ENCODE measurements at places on chromosomes 11 and 22.

GRCh38 chr22:19336133-19337075 lies 44.9 kb upstream of the CLTCL1 start:
- DNase-seq: no peak

GRCh38 chr11:41612415-41612814 lies 153.0 kb upstream of the LRRC4C start:
- DNase-seq: no peak

DNA sequence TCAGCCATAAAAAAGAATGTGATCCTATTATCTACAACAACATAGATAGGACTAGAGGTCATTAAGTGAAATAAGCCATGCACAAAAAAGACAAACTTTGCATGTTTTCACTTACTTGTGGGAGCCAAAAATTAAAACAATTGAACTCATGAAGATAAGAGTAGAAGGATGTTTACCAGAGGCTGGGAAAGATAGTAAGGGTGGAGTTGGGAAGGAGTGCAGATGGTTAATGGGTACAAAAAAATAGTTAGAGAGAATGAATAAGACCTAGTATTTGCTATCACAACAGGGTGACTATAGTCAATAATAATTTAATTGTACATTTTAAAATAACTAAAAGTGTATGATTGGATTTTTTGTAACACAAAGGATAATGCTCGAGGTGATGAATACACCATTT lies 27.2 kb upstream of the IL10RA start:
- DNase-seq: no peak

DNA sequence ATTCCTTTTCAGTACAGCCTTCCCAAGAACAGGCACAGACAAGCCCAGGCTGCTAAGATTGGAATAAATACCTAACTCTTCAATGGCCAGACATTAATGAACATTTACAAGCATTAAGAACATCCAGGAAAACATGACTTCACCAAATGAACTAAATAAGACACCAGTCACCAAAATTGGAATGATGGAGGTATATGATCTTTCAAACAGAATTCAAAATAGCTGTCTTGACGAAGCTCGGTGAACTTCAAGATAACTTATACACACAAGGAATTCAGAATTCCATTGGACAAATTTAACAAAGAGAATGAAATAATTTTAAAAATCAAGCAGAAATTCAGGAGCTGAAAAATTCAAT lies 16.4 kb upstream of the DDX10 start:
- DNase-seq: no peak

- DNase-seq: peak; percentile 27
These were observed 1.0 kb downstream of the TMEM151A start for GRCh38 chr11:66292543-66293332.

- DNase-seq: no peak
These were observed 24.2 kb upstream of the FLI1 start for GRCh38 chr11:128669506-128670270.

DNA sequence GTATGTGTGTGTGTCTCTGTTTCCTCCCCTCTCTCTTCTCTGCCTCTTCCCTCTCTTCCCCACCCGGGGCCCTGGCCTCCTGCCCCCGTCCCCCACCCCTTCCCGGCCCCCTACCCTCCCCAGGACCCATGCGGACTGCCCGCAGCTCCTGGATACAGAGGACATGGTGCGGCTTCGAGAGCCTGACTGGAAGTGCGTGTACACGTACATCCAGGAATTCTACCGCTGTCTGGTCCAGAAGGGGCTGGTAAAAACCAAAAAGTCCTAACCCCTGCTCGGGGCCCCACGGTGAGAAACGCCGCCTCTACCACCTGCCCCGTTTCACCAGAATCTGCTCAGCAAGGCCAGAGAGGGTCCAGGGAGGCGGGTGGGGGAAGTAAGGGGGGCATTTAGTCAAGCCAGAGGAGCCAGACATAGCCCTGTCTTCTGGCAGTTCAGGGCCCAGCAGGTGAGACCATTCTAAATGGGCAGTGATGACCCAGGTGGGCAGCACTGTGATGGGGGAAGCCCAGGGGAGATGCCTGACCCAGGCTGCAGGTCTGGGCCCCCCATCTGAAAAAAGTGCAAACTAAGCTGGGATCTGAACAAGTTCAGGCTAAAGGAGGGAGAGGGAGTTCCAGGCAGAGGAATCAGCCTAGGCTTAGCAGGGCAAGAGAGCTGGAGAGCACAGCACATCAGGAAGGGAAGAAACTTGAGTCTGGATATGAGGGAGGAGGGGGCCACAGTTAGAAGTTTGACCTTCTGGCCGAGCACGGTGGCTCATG lies 6.4 kb downstream of the SELENOM start:
- DNase-seq: peak; percentile 26

DNA sequence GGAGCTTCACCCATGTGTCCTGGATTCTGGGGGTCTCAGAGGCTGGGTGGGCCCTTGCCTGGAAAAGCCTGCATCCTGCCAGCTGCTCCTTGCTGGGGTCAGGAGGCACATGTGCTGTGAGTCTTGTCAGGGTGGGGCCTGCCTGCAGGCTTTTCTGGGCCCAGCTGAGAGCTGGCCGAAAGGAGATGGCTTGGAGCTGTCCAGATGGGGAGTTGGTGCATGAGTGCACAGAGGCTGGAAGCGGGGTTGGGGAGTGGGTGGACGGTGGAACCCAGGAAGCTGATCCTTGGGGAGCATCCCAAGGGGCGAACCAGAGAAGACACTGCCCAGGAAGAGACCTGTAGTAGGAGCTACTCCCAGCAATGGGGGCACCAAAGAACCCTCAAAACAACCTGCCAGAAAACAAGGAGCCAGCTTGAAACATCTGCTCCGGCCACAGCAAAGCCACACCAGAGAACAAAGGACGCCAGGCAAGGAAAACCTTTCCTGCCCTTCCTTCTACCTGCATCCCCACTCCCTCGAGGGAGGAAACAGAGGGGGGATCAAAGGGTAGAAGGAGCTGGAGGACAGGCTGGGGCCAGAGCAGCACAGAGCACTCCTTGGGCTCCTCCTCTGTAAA lies 8.2 kb upstream of the KCTD17 start:
- peak; percentile 19 for DNase-seq

GRCh38 chr11:10333490-10333889 lies 28.6 kb downstream of the ADM start:
- DNase-seq: no peak

- DNase-seq: peak; percentile 72
These were observed 1.5 kb downstream of the OLFML1 start for GRCh38 chr11:7486781-7487140.

DNA sequence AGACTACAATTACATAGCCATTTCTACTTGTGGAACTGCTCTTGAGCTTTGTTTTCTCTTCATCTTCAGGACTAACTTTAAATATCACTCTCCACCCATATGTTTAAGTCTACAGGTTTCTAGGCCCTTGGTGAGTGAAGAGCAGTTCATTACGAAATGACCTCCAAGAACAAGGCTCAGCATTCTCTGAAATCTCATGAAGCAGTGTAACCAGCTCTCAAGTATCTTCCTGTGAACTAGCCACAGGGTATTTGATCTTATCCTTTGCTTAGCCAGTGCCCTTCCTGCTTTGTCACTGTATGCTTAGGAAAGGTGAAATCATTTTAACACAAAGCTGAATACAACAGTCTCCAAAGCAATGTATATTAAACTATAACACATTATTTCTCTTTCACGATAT lies 20.4 kb upstream of the LYVE1 start:
- DNase-seq: no peak

- peak; percentile 60 for DNase-seq
These were observed 31.4 kb downstream of the RSPH14 start for GRCh38 chr22:23110190-23110921.

- DNase-seq: no peak
These were observed 7.8 kb downstream of the CLMP start for GRCh38 chr11:123187248-123187647.

DNA sequence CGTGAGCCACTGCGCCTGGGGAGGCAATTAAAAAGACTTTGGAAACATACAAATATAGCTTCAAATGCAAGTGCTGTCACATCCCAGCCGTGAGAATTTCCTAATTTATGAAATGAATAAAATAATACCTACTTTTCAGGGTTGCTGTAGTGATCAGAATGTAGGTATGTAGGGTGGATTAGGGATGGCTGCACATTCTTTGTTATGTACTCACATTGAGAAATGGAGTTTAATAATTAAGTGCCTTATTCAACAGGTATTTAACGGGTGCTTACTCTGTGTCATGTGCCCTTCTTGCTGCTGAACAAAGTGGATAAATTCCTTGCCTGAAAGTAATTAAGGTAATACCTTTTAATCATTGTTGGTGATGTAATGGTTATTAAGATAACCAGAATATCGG lies 37.0 kb downstream of the MMP7 start:
- no peak for DNase-seq

DNA sequence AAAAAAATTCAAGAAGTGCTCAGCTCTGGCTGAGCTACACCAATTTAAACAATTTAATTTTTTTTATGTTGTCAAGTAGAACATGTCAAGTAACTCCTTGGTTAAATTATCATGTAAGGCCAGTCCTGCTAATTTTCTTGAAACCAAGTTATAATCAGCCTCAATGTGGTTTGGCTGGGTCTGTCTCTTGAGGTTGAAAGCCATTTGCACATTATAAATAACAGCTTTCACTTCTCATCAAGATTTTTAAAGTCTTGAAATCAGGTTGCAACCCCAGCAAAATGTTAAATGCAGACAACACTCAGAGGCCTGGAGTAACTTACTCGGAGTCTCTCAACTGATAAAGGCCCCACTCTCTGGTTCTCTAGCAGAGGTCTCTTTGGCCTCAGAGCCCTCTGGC lies 324.4 kb downstream of the BRD1 start:
- DNase-seq: no peak

DNA sequence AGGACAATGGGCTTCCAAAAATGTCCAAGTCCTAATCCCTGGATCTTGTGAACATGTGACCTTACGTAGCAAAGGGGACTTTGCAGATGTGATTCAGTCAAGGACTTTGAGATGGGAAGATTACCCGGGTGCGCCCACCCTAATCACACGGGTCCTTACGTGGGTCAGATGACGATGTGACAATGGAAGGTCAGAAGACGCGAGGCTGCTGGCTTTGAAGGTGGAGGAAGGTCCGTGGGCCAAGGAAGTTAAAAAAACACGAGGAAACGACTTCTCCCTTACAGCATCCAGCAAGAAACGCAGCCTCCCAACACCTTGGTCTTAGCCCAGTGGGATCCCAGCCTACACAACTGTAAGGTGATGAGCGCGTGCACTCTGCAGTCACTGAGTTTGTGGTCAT lies 860.1 kb downstream of the TBC1D22A start:
- DNase-seq: no peak

- DNase-seq: no peak
These were observed 291.4 kb downstream of the ST3GAL4 start for GRCh38 chr11:126646701-126647557.

DNA sequence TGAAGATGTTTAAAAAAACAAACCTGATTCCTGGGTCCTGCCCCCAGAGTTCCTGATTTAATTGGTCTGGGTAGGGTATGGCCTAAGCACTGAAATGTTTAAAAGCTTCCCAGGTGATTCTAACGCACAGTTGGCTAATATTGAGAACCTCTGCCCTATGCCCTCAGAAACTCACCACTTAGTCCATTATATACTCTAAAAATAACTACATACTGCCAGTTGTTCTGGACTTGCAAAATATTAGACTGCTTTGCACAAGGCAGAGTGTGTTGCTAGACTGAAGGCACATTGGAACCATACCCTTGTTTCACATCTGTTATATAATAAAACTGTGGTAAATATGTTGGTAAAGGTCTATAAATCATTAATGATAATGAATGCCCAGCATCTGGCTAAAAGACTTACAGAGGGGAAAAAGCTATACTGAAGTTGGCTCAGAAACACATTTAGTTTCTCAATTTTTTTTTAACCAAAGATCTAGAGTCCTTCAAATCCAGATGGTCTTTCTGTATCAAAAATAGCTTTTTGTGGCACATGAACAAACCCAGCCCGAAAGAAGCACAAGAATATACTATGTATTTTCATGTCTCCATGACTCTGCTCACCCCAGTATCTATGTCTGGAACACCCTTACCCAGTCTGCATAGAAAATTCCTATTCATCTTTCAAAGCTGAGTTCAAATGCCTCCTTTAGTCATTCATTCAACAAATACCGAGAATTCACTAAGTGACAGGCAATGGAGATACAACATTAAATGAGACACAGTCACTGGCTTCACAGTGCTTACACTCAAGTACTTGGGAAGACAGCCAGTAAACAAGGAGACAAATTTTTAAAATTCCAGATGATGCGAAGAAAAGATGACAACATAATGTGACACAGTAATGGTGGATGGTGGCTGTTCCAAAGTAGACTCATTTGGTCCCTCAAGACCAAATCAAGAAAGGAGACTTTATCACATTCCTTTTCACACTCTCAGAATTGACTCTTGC lies 44.1 kb downstream of the RBFOX2 start:
- no peak for DNase-seq

- no peak for DNase-seq
These were observed 74.9 kb upstream of the CAPRIN1 start for GRCh38 chr11:33976495-33977199.

DNA sequence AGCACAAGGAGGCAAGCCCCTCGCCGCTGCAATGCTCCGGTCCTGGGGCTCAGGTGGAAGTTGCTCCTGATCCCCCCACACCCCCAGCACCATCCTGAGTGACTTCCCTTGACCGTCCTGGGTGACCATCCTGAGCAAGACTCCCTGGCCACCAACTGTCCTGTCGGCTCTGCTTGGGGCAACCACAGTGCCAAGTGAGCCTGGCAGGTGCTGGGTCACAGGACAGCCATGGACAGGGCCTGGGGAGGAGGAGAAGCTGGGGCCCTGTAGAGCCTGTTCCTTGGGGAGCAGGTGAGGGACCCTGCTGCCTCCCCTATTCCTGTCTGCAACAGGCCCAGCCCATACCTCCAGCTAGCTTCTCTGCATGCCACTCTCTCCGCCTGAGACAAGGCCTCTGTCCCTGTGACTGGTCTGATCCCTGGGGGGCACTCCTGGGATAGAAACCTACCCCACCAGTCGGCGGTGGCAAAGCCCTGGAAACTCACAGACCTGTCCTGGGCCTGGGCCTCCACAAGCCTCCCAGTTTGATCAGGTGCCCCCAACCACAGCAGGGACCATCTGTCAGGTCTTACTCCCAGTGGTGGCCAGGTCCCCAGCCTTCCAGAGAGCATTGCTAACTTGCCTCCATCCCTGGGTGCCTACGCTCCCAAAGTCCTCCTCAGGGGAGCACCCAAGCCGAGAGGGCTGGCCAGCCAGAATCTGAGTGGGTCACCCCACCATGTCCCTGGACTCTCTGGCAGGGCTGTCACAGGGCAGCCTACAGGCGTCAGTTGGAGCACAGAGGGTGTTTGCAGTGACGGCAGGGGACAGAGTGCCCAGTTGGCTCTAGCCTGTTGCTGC lies 68.7 kb upstream of the WNT7B start:
- no peak for DNase-seq

DNA sequence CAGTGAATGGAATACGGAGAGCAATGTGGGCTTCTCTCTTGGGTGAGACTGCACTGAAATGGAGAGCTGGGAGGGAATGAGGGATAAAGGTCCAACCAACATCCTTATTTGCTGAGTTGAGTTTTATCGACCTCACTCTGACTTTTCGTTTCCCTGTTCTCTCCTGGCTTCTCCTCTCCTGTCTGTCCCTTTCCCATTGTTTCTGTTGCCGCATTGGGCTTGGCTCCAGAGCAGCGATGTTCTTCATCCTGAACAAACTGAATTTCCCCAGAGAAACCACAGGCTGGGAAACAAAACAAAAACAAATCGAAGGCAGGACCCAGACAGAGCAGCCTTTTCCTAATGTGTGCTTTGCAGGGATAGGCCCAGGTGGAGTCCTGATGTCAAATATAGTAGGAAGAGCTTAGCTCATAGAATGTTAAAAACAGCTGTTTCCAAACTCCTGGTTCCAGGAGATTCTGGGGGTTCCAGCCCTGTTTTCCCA lies 30.0 kb downstream of the MOV10L1 start:
- no peak for DNase-seq
